ENCODE measurements at places on chromosomes 16 and 17.

- no peak for DNase-seq
Measured at GRCh38 chr16:85259115-85259831, 147.0 kb upstream of the CIBAR2 start.

- DNase-seq: no peak
Measured at GRCh38 chr16:6111390-6111789, 1013.8 kb upstream of the EEF2KMT start.

GRCh38 chr17:81494626-81495377, 17.8 kb downstream of the ACTG1 start:
- DNase-seq: no peak

DNA sequence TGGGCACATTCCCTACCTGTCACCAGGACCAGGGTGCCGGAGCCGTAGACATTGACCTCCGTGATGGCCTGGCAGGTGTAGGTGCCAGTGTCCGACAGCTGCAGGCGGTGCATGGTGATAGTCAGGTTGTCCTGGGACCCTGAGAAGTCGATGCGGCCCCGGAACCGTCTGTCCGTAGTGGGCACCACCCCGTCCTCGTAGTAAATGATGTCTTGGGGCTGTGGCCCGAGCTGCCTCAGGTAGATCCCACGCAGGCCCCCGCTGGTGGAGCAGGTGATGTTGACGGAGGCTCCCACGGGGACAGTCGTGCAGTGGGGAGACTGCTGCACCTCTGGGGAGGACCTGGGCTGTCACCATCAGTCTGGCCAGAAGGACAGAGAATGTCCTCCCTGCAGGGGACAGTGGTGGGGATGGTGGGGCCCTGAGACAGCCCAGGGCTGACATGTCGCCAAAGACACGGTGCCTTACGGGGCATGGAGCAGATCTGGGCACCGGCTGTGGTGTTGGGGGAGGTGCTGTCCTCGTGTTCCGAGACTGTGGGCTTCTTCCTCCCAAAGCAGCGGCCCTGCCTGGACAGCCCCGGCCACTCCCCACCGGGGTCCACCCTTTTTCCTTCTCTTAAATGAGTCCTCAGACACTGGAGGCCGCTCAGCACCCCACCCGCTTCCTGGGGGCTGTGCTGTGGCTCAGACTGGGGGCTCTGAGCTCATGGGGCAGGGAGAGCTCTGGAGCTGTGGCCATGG, 586 bp downstream of the CD7 start:
- DNase-seq: no peak

DNA sequence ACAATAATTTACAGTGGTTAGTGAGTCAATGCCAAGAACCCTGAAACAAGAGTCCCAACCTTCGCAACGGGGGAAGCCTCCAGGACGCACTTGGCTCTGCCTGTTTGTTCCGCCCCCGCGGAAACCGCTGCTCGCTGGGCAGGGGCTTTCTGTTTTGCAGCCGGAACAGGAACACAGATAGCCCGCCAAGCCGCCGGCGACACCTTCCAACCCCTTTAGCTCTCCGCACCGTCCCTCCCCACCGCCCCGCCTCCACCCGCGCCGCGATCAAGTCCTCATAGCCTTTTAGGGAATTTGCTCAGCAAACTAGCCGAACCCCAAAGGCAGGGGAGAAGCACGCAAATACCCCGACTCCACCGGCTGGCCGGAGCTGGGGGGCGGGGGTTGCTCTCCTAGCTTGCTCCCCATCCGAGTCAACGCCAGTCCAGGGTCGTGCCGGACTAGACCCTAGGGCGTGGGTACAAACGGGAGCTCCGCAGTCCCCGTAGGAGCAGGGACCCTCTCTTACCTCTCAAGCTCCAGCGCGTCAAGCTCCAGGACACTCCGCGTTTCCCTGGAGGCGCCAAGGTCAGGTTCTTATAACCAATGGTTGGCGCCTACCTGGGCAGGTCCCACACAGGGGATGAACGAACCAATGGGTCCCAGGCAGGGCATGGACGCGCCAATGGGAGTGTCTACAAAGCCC, at the start of gene SLFN13:
SLFN13 (minus strand) TSS at position 553 of the 685 bp plus-strand sequence. CDS start 3,086 bp downstream, outside the sequence.
- peak; percentile 79 for DNase-seq

- DNase-seq: no peak
Measured at GRCh38 chr16:76857402-76857801, 333.6 kb upstream of the MON1B start.

GRCh38 chr16:76639685-76640289, 362.6 kb downstream of the CNTNAP4 start:
- no peak for DNase-seq

DNA sequence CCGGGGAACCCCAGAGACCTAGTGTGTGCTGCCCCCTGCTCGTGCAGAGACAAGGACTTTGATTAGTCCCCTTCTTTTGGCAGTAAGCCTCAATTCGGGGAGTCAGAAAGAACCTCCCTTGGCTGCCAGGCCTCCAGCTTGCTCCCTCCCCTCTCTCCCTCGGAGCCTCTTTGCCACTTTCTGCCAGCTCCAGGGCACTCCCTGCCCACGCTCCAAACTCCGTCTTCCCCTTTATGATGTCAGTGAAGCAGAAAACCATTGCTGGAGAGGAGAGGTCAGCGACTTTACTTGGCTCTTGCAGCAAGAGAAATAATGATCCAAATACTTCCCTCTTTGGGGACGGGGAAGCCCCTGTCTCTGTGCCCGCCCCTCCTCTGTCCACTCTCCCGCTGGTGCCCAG, 28.1 kb downstream of the TTYH2 start:
- DNase-seq: no peak

DNA sequence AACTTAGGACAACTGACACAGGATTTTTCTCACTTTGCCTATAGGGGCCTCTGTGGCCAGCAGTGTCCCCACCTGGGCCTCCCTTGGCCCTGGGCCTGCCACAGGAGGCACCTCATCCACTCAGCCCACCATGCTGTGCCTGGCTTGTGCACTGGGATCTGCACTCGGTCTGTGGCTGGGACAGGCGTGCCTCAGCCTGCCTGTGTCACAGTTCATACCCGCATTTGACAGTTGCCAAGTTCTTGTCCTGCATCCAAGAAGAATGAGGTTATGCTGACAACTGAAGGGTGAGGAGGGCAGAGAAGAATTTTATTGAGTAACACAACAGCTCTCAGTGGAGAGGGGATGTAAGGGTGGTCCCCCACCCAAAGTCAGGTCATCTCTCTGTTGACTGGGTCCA, 36.0 kb downstream of the ZFP90 start:
- no peak for DNase-seq

GRCh38 chr16:68117884-68118283, 32.7 kb downstream of the NFATC3 start:
- DNase-seq: no peak

DNA sequence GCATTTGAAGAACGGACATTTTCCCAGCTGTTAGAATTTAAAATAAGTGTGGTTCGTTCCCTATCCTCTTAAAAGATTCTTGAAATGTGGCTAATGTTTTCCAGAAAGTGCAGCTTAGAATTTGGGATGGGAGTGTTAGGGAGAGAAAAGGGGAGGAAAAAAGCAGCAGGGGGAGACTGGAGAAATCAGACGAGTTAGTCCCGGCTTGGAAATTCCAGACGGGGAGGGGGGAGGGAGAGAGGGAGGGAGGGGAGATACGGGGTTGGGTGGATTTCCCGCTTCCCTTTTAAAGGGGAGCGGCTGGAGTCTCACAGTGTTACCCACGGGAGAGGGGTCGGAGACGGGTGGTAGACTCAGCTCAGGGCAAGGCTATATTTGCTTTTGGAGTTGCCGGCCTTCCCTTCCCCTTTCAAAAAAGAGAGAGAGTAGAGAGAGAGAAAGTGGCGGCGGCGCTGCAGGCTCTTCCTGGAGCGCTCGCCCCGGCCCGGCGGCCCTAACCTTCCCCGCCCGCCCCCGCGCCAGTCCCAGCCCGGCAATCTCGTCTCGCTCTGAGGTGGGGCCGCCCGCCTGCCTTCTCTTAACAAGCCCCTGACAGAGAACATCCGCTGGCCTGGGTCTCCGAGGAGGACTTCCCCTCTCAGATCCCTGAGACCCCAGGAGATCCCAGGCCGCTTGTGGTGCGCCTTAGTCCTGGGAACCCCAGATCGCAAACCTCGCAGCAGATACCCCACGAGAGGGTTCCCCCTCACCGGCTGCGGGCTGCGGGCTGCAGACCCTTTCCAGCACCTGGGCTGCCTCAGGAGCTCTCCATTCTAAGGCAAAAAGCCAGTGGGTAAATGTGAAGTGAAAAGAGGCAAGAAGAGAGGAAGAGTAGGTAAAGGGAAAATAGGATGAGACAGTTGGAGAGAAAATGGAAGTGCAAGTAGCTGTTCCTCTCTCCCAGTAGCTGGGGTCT, 6.6 kb downstream of the IGF2BP1 start:
- no peak for DNase-seq

- DNase-seq: no peak
Measured at GRCh38 chr17:29549177-29549923, 17.5 kb downstream of the ABHD15 start.

DNA sequence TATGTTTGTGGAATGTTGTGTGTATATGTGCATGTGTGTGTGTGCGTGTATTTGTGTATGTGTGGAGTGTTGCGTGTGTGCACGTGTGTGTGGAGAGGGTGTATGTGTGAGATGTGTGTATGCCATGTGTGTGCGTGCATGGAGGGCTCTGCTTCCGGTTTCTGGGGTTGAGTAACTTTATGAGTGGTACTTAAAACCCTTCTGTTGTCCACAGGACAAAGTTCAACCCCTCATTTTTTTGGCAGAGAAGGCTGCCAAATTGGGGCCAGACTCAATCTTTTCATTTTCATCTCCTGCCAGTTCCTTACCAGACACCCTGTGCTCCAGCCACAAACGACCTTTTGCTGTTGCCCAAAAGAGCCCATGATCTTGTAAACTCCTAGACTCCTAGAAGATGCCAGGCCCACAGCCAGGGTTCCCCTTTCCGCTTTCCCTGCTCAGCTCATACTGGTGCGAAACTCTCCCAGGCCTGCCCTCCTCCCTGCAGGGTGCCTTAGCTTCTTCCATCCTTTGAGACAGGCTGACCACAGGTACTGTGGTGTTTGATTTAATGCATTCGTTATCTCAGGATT, 100.2 kb downstream of the CMIP start:
- DNase-seq: no peak

Data from stimulated activated CD4-positive, alpha-beta T cell treated with anti-CD3 and anti-CD28 coated beads, Interleukin-12 subunit alpha, Interleukin-12 subunit beta, amount 100 ng/mL, for 4 hours (primary cell).